ENCODE measurements at places on chromosomes 2 and 18.

- peak; percentile 72 for DNase-seq
Observed at GRCh38 chr2:219209236-219210195, 2.9 kb downstream of the ZFAND2B start.

GRCh38 chr2:120763508-120763907, 27.8 kb downstream of the GLI2 start:
- DNase-seq = no peak

GRCh38 chr2:75602724-75603342, 42.1 kb upstream of the EVA1A start:
- DNase-seq = no peak

DNA sequence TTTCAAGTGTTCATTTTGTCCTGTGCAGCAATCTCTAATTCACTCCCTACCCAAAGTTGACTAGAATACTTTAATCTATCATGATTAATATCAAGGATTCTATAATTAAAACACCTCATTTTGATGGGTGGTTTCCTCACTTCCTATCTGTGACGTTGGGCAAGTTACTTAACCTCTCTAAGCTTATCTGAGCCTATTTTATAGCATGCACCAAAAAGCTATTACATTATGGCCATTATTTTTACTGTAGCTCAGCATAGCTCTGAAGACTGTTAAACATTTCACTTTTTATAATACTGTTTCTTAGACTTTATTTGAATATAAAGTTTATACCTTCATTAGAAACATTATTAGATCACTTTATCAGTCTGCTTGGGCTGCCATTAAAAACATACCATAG, 579.6 kb upstream of the NXPH2 start:
- DNase-seq = no peak

DNA sequence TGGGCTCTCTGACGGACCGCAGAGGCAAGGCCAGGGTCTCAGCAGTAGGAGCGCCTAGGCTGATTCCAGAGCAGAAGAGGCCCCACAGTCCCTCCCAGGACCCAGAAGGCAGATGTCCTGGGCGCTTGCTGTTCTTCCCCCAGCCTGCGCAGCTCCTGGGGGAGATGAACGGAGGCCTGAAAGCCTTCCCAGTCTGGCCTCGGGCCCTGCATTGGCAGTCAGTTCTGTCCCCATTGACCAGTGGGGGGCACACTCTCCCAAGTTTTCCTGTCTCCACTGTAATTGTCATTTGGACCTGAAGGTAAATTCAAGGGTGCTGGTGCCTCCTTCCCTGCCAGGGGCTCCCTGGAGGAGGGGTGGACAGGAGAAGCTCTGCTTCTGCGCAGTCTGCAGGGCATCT, 345.7 kb downstream of the CYP26B1 start:
- DNase-seq = no peak

DNA sequence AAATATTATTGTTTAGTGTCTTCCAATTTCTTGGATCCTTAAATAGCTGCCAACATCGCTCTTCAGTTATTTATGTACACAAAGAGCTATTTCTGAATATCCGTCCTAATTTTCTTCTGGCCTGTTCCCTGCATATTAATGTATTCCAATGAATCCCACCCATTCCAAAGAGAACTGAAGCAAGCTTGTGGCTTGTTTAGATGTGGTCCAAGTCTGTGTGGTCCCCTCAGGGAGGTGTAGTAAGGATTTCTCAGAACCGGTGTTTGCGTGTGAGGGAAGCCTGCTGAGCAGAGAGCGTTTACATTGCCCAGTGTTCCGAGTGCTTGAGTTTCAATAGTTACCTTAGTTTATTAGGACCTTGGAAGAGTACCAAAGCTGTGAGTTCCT, 25.1 kb upstream of the IL1R1 start:
- DNase-seq = no peak

- DNase-seq = no peak
Observed at GRCh38 chr2:172870396-172870795, 134.8 kb downstream of the RAPGEF4 start.

DNA sequence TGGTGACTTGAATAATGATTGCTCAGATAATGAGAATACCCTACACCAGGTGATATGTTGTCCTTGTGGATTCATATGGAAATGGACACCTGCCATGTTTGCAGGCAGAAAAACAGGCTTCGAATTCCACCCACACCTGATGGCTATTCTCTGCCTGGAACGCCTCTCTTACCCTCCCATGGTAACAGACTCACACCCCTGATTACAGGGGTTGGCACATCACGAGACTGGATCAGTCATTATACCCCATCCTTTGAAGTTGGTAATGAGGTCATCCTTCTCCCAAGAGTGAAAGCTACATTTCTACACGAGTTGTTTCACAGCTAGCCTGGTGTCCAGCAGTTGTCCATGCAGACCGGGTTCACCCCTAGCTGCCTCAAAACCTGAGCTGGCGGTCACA, 71.4 kb upstream of the MBOAT2 start:
- no peak for DNase-seq

GRCh38 chr2:88090446-88091283, 23.0 kb downstream of the SMYD1 start:
- peak; percentile 31 for DNase-seq

DNA sequence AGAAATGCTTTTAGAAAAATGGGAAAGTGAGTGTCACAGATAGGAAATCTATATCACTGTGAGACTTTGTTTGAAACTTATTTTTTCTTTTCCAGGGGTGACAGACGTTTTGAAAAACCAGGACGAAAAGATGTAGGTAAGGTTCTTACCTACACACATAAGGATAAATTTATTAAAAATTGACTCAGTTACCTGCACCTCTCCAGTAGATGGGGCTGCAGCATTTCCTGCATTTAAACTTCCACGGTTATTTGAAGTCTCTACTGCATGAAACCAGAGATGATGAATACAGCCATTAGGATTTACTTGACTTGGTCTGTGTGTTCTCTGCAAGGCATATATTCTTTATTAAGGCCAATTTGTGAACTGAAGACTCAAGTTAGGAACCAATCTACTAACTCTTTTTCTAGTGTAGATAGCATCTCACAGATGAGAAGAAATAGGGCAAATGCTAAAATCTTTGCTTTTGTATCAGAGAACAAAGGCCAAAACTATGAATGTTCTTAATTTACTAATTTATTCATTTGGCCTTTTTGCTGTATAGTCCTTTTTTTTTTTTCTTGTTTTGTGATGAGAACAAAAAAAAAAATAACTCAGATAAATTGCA, 15.0 kb downstream of the KCNJ13 start:
- no peak for DNase-seq

GRCh38 chr2:167480986-167481309, 592.7 kb downstream of the XIRP2 start:
- DNase-seq = no peak

DNA sequence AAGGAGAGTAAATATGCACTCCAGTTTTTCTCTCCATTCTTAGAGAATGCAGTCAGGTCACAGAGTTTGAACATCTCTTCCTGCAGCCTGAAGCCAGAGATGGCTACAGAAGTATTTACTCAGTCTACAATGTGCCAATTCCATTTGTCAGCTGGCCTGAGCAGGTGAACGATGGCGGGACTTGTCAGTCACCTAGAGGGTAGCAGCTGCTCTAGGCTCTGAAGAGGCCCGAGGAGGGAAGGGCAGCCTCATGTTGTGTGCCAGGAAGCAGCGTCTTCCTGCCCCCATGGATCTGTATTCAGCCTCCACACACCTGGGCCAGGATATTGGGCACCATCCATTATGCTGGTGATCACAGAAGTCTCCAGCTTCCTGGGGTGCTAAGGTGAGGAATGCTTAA, 316.7 kb upstream of the CHAC2 start:
- no peak for DNase-seq

GRCh38 chr18:9683418-9684396, 24.4 kb upstream of the RAB31 start:
- DNase-seq = no peak

DNA sequence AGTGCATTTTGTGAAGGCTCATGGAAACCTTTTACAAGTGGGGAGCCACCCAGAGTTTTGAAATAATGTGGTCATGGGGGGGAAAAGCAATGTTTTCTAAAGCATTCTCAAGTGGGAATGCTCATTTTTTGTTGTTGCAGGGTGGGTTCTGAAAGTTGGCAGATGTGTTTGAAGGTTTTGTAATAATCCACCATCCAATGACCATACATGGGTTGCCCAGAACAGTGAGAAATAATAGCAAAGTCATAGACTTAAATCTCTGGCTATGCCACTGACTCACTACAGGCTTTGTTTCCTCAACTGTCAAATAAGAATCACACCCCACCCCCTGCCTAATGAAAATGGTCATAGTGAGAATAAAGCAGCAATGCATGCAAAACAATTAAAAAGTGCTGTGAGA, 2.9 kb downstream of the DSG3 start:
- no peak for DNase-seq

GRCh38 chr2:163664610-163665009, 71.2 kb downstream of the FIGN start:
- DNase-seq = no peak

- DNase-seq = peak; percentile 24
Observed at GRCh38 chr2:198314559-198315153, 510.3 kb downstream of the PLCL1 start.

GRCh38 chr2:49032126-49032525, 122.2 kb downstream of the FSHR start:
- no peak for DNase-seq

GRCh38 chr2:33144243-33144642, 197.5 kb downstream of the LTBP1 start:
- no peak for DNase-seq

GRCh38 chr2:73642338-73643018, at the start of gene NAT8:
NAT8 (minus strand) TSS chr2:73642422; CDS start chr2:73641628, 794 bp downstream.
- DNase-seq = no peak

DNA sequence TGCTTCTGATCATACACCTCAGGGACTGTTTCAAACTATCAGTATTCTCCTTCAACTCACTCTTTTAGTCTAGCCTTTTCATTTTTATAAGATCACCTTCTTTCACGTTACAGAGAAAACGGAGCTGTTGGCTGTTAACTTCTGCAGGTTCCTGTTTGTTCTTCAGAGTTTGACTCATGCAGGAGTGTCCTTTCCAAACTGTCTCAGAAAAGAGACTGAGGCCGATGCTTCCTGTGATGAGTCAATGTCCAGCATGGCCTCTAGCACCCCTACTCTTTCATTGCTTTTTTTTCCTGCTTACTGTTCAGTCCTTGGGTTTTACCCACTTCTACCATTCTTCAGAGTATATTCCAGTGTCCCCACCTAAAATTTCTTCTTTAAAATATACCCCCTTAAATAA, 240.8 kb upstream of the RGPD4 start:
- no peak for DNase-seq

DNA sequence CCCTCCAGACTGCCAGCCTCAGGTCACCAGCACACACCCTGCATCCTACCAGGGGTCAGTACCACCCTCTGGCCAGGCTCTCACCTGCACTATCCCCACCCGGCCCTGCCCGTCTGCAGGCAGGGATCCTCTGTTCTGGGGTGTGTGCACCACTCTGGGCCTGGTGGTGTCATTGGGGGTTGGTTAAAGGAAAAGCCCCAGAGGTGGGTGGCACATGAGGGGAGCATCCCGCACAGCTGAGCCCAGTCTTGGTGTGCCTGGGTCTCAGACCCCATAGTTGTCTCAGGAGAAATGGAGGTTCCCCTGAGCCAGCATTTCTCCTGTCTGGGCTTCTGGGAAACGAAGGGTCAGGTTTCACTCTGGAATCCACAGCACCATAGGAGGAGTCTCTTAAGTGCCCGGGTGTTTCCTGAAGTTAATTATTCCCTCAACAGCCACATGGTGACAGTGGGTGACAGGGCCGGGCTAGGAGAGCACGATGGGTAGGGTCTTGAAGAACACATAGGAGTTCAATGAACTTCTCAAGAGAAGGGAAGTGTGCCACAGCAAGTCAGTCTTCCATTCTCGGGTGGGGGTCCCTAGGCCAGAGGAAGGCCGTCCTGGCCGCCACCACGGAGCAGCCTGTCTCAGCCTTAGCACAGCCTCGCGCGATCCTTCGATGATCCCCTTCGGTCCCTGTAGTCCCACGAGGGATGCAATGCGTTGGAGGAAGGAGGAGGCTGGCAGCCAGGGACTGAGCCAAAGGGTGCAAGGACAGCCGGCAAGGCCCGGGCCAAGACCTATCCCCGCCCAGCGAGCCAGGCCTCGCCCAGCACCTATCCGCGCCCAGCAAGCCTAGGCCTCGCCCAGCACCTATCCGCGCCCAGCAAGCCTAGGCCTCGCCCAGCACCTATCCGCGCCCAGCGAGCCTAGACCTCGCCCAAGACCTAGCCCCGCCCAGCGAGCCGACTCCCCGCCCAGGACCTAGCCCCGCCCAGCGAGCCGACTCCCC, 1.1 kb upstream of the FARP2 start:
- DNase-seq = peak; percentile 10

DNA sequence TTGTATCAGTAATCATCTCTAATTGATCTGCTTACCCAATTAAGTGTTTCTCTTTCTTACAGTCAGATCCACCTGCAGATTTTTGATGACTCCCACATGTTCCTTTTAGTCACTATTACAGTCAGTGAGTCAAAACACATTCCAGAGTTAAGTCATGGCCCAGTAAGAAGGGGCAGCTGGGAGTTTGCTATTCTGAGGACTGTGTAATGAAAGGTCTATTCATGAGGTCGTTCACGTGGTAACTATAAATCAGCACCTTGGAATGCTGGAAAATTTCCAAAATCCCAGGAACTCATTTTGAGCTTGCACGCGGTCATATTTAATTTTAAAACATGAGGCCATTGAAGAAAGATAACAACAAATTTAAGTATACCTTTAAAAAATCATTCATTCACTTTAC, 252.5 kb downstream of the XIRP2 start:
- no peak for DNase-seq

GRCh38 chr2:237405006-237405559, 8.9 kb downstream of the COL6A3 start:
- DNase-seq = no peak

GRCh38 chr2:138155304-138155703, 191.0 kb downstream of the HNMT start:
- DNase-seq = no peak

- DNase-seq = no peak
Observed at GRCh38 chr2:181058378-181059269, 78.2 kb downstream of the UBE2E3 start.
